CD14-positive monocyte (primary cell): ENCODE measurements at places on chromosomes 3 and 15. TPM values are rescaled to one million over a fixed set of nuclear protein-coding genes. Genes with fewer than 3 reads are reported as not detected.

- DNase-seq, result no peak
- H3K27me3 ChIP-seq, result no peaks in the 10 kb centered on the region
- H3K4me3 ChIP-seq, result no peak overlapping the region
- no peak overlapping the region for H3K27ac ChIP-seq
- peaks cover 8% of the 10 kb centered on the region for H3K4me1 ChIP-seq
Measured at GRCh38 chr3:196531418-196531817, 16.3 kb upstream of the SMCO1 start.

DNA sequence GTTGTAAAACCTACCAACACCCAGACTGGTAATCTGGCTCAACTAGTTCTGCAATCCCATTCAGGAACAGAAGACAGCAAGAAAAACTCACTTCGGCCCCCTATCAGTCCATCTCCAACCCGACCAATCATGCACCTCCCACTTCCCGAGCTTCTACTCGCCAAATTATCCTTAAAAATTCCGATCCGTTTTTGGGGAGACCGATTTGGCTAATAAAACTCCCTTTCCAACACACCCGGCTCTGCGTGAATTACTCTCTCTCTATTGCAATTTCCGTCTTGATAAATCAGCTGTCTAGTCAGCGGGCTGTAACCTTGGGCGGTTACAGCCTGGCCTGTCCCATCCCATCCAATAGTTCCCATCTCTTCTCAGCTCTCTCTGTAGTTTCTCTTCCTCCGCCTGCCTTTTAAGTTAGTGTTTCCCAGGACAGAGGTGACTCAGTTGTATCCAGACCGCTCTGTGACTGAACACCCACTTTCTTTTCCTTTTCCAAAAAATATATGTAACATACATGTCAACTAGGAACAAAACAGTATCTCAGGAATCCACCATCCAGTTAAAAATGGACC lies 780 bp upstream of the ACAD9 start:
- peak overlapping the region; percentile 96 for H3K27ac ChIP-seq
- H3K36me3 ChIP-seq, result peaks cover 2% of the 10 kb centered on the region
- peak; percentile 87 for DNase-seq
- H3K4me3 ChIP-seq, result peak overlapping the region; percentile 69
- H3K27me3 ChIP-seq, result no peaks in the 10 kb centered on the region

DNA sequence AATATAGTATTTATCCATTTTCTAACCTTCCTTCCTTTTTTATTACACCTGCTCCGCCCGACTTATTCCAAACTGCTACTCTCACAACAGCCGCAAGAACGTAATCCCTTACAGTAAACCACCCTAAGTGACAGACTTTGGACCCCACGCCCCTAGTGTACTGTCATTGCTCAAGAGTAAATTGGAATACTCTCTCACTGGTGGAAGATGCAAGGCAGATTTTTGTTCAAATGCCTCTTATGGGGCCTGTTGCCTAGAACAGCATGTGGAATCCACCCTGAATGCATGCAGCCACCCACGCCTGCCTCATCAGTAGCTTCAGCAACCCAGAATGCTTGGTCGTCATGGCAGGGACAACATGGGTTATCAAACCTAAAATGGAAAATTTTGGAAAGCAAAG lies 226.2 kb upstream of the ST8SIA2 start:
- no peak overlapping the region for H3K27ac ChIP-seq
- no peak for DNase-seq
- no peaks in the 10 kb centered on the region for H3K4me1 ChIP-seq
- no peak overlapping the region for H3K4me3 ChIP-seq

GRCh38 chr3:66948838-66949237 lies 49.3 kb upstream of the KBTBD8 start:
- DNase-seq, result no peak
- H3K4me1 ChIP-seq, result no peaks in the 10 kb centered on the region
- H3K27ac ChIP-seq, result no peak overlapping the region
- H3K4me3 ChIP-seq, result no peak overlapping the region
- no peaks in the 10 kb centered on the region for H3K36me3 ChIP-seq

- peak within 1 kb of the TSS; percentile 6 for H3K4me3 ChIP-seq
- H3K27ac ChIP-seq, result no peak within 1 kb of the TSS
Measured at GRCh38 chr3:33277193-33277882, at the start of gene FBXL2. TSS of gene FBXL2 (plus strand) at chr3:33277442. CDS start at chr3:33277513, 71 bp downstream.

- peaks cover 5% of the 10 kb centered on the region for H3K4me1 ChIP-seq
- H3K27me3 ChIP-seq, result no peaks in the 10 kb centered on the region
- no peak overlapping the region for H3K27ac ChIP-seq
- no peak for DNase-seq
- H3K36me3 ChIP-seq, result no peaks in the 10 kb centered on the region
- no peak overlapping the region for H3K4me3 ChIP-seq
Measured at GRCh38 chr3:42051384-42052131, 39.6 kb upstream of the TRAK1 start.

- H3K4me1 ChIP-seq, result no peaks in the 10 kb centered on the region
- H3K4me3 ChIP-seq, result no peak overlapping the region
- H3K27me3 ChIP-seq, result no peaks in the 10 kb centered on the region
- no peak for DNase-seq
Measured at GRCh38 chr3:37096975-37097374, 77.4 kb downstream of the LRRFIP2 start.

DNA sequence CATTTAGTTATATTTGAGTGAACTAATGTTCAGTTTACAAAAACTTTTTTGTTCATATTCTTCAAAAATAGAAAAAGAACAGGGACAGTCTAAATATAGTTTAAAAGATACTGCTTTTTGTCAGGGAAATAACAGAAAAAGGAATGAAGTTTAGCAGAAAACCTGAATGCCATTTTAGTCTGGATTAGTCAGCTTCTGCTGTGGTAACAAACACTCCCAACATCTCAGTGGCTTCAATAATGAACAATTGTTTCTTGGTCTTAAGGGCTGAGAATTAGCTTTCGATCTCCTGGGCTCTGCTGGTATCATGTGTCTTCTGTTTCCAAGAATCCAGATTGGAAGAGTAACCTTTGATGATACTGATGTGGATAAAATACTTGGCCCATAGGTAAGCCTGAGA lies 12.4 kb upstream of the USP13 start:
- H3K36me3 ChIP-seq, result no peaks in the 10 kb centered on the region
- no peaks in the 10 kb centered on the region for H3K4me1 ChIP-seq
- H3K4me3 ChIP-seq, result no peak overlapping the region
- DNase-seq, result no peak

DNA sequence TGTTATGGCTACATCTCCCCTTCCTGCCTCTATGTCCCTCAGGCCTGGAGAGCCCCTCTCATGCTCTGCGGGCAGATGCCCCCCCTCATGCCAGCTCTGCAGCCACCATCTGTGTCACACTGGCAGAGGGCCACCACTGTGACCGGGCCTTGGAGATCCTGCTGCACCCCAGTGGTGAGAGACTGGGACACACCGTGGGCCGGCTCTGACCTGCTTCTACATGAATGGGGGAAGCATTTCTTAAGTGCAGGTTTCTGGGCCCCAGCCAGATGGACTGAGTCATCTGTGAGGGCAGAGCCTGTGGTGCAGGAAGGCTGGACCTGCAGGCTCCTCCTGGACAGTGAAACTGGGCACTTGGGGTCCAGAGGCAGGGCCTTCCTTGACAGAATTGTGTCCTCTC lies 4.8 kb downstream of the VWA5B2 start:
- peaks cover 30% of the 10 kb centered on the region for H3K27me3 ChIP-seq
- H3K4me1 ChIP-seq, result peaks cover 4% of the 10 kb centered on the region
- no peak overlapping the region for H3K27ac ChIP-seq
- no peak overlapping the region for H3K4me3 ChIP-seq

- DNase-seq, result no peak
- H3K36me3 ChIP-seq, result no peaks in the 10 kb centered on the region
- H3K27me3 ChIP-seq, result no peaks in the 10 kb centered on the region
- H3K4me1 ChIP-seq, result no peaks in the 10 kb centered on the region
Measured at GRCh38 chr3:194300382-194300758, 50.8 kb downstream of the CPN2 start.

GRCh38 chr3:183114384-183115178 lies 15.3 kb upstream of the MCCC1 start:
- no peak overlapping the region for H3K4me3 ChIP-seq
- DNase-seq, result no peak

DNA sequence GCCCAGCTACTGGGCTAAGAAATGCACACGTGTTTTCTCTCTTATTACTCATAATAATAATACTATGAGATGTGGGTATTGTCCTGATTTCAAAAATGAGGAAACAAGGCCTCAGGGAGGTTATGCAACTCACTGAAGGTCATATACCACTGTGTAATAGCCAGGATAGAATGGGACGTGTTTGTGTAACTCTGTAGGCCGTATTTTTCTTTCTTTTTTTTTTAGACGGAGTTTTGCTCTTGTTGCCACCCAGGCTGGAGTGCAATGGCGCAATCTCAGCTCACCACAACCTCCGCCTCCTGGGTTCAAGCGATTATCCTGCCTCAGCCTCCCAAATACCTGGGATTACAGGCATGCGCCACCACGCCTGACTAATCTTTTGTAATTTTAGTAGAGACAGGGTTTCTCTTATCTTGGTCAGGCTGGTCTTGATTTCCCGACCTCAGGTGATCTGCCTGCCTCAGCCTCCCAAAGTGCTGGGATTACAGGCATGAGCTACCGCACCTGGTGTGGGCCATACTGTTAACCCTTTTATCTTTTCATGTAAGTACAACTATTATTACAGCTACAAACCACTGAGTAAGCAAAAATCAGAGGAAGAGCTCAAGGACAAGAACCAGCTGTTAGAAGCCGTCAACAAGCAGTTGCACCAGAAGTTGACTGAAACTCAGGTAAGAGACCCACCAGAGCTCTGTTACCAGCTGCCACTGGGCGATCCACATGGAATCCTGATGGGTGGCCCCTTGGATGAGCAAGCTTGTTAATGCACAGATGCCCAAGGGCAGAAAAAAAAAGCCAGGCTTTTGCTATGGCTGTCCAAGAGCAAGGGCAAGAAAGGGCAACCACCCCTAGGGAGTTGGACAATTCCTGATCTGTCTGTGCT lies 6.7 kb downstream of the KNSTRN start:
- peaks cover 26% of the 10 kb centered on the region for H3K36me3 ChIP-seq
- no peaks in the 10 kb centered on the region for H3K27me3 ChIP-seq
- H3K27ac ChIP-seq, result peak overlapping the region; percentile 80
- DNase-seq, result peak; percentile 97

DNA sequence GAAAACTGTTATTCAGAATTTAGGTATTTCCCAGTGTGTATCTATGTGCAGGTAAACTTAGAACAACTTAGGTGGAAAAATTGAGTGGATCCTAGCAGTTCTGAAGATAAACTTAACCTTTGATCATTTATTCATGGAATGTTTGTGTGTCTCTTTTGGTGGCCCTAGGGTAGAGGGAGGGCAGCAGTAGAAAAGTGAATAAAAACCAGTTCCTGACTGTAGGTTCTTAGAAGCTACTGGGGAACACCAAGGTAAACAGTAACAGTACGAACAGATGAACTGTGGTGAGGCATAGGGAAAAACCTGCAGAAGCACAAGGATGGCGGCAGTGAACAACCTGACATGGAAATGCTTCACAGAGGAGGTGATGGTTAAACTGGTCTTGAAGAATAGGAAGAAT lies 2.5 kb downstream of the SNRK start:
- no peaks in the 10 kb centered on the region for H3K27me3 ChIP-seq
- no peaks in the 10 kb centered on the region for H3K36me3 ChIP-seq
- peaks cover 72% of the 10 kb centered on the region for H3K4me1 ChIP-seq
- DNase-seq, result no peak

DNA sequence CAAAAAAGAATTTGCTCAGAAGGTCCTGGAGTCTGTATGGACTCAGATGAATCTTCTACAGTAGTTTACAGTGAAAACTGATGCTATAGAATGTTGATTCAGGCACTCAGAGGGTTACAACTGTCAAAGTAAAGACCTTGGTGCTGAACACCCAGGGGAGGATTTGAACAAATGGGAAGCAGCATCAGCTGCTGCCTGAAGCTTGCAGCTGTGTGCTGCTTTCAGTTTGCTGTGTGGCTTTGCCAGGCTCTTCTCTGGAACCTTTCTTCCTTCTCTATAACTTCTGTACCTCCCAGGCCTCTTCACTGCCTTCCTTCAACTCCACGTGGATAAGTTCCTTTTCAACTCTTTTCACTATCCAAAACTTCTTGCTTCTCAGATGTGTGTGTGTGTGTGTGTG lies 214.2 kb downstream of the GRM7 start:
- no peaks in the 10 kb centered on the region for H3K36me3 ChIP-seq
- DNase-seq, result no peak
- no peaks in the 10 kb centered on the region for H3K4me1 ChIP-seq

GRCh38 chr15:45573961-45574629 lies 13.1 kb upstream of the BLOC1S6 start:
- no peaks in the 10 kb centered on the region for H3K36me3 ChIP-seq
- H3K27ac ChIP-seq, result no peak overlapping the region
- DNase-seq, result no peak
- peaks cover 17% of the 10 kb centered on the region for H3K4me1 ChIP-seq
- H3K27me3 ChIP-seq, result no peaks in the 10 kb centered on the region
- H3K4me3 ChIP-seq, result no peak overlapping the region

- H3K4me1 ChIP-seq, result peaks cover 41% of the 10 kb centered on the region
- no peaks in the 10 kb centered on the region for H3K36me3 ChIP-seq
- DNase-seq, result peak; percentile 59
- no peak overlapping the region for H3K4me3 ChIP-seq
Measured at GRCh38 chr3:48661501-48662144, 1.1 kb downstream of the CELSR3 start.

- H3K4me1 ChIP-seq, result peaks cover 9% of the 10 kb centered on the region
- no peaks in the 10 kb centered on the region for H3K27me3 ChIP-seq
- no peaks in the 10 kb centered on the region for H3K36me3 ChIP-seq
- no peak overlapping the region for H3K27ac ChIP-seq
- DNase-seq, result no peak
Measured at GRCh38 chr3:143475981-143476380, 356.4 kb downstream of the CHST2 start.

GRCh38 chr3:45864760-45865519 lies 21.4 kb upstream of the CCR9 start:
- H3K27ac ChIP-seq, result no peak overlapping the region
- H3K27me3 ChIP-seq, result no peaks in the 10 kb centered on the region
- DNase-seq, result no peak
- no peaks in the 10 kb centered on the region for H3K4me1 ChIP-seq
- H3K4me3 ChIP-seq, result no peak overlapping the region

Gene HRG
- not detected for polyA plus RNA-seq

Gene LMAN1L
- polyA plus RNA-seq, result not detected

Gene CYP1A2
- not detected for polyA plus RNA-seq

Gene SSUH2
- polyA plus RNA-seq, result not detected

Gene IL20RB
- polyA plus RNA-seq, result not detected

Gene SHC4
- not detected for polyA plus RNA-seq

Gene TTC14
- 18.9 TPM for polyA plus RNA-seq

Gene GHSR
- polyA plus RNA-seq, result not detected

Gene SST
- not detected in 2 replicates for polyA plus RNA-seq

Gene MINAR1
- polyA plus RNA-seq, result 0.06 and 0.19 TPM in 2 replicates
